ENCODE measurements at places on chromosomes 4 and X.

GRCh38 chrX:148037020-148037419 is 55.9 kb downstream of the FMR1NB start:
- DNase-seq: no peak

GRCh38 chr4:154946113-154946512 is 165.0 kb downstream of the RBM46 start:
- DNase-seq: no peak

- DNase-seq: no peak
Measured at GRCh38 chr4:168694667-168695066, 197.8 kb downstream of the PALLD start.

DNA sequence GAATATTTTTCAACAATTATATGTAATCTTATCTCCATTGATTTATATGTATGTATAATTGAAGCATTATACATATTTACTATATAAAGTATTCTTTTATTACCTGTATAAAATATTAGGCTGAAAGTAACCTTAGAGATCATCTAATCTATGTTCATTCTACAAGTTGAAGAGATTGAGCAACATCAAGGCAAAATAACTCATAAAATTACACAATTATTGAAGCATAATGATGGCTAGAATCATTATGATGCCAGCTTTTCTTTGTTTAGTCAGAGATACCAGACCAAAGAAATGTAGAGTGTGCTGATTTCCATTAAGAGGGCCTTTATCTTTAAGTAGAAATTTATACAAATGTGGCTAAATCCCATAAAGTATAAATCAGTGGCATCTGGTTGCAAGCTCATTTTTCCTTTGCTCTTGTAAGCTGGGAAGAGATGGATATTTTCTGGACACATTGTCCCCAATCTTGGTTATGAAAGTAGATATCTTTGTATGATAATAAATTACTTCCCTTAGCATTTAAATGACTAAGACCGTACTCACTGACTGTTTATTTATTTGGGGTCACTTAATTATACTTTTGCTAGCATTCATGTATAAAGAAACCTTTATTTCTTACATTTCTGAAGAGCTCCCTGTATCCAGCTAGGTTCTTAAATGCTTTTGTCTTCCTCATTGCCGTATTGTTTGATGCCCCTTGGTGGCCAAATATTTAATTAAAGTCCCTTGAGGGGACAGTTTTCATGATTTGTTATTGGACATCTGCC is 339.8 kb downstream of the PCDH7 start:
- no peak for DNase-seq

DNA sequence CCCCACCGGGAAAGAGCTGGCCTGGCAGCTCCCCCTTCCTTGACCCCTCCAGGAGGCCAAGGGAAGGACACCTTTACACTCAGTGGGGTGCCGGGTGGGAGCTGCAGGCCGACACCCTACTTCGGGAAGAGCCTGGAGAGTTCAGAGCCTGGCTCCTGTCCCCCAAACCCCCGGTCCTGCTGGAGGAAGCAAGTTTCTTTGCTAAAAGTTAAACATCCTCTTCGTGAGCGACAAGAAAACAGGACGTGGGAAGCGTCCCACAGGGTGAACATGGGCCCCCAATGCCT is 2.4 kb upstream of the FTSJ1 start:
- no peak for DNase-seq

GRCh38 chr4:30882995-30883675 is 163.0 kb downstream of the PCDH7 start:
- no peak for DNase-seq

- DNase-seq: no peak
Measured at GRCh38 chr4:125243789-125244397, 70.9 kb upstream of the FAT4 start.

GRCh38 chr4:27381815-27382214 is 521.2 kb downstream of the STIM2 start:
- DNase-seq: no peak

GRCh38 chr4:36243355-36244256 is 708 bp downstream of the ARAP2 start:
- DNase-seq: peak; percentile 54

- peak; percentile 9 for DNase-seq
Measured at GRCh38 chrX:41922431-41923151, 763 bp downstream of the CASK start.

DNA sequence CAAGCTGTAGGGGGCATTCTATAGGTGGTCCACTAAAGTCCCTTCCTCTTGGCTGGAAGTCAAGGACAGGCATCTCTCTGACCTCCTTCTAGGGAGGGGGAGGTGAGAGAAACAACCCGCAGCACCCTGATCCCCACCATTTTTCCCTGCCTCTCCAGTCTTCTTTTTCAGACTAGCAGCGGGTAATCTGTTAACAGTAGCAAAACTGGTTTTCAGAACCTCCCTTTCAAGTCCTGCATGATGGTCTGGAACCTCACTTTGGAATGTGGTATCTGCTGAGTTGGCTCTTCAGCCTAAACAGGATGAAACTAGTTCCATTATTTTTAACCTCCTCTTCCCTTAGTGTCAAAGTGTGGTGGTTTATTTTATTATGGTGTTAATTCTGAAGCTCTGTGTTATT is 196.0 kb downstream of the NWD2 start:
- no peak for DNase-seq

- peak; percentile 67 for DNase-seq
Measured at GRCh38 chrX:154372612-154373022, 1.8 kb downstream of the FLNA start.

- no peak for DNase-seq
Measured at GRCh38 chr4:7427831-7428260, 6.9 kb downstream of the PSAPL1 start.

DNA sequence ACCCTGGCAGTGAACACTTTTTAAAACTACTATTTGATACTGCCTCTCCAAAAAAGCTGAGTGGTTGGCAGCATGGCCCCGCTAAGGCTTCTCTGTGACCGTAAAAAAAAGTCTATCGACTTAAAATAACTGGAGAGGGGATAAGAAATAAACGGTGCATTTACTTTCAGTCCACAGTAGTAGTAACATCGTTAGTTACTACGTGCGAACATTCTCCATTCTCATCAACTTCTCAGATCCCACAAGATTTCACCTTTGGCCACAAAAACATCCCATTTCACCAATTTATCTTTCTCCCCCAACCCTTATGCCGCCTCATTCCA is 524 bp upstream of the EXOSC9 start:
- no peak for DNase-seq

DNA sequence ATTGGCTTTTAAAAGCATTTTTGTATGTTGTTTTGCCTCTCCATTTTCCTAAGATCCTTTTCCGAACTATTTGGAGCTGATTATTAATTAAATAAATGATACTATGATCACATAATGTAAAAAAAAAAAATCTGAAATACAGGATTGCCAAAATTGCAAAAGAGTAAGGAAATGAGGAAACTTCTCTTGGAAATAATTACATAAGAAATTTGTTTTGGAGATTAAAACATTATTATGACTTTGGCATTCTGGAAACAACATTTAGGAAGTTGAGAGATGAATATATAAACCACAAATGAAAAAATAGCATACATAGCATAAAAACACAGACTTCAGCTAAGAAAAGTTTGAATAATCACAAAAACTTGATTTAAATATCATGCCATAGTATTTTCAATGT is 33.5 kb downstream of the PF4 start:
- DNase-seq: no peak

DNA sequence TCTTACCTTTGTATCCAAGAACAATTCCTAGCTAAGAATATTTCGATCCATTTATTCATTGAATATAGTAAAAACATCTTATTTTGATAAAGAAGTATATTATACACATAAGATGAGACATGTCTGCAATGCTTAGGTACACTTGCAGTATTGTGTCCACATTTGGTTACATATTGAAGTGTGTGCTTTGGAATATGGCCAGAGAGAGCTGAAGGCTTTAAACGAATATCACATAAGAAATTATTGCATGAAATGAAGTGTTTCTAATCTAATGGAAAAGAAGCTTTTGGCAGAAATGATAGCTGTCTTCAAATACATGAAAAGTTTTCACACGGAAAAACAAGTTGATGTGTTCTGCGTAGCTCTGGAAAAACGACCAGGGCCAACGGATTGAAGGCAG is 516.1 kb upstream of the ZFP42 start:
- no peak for DNase-seq

DNA sequence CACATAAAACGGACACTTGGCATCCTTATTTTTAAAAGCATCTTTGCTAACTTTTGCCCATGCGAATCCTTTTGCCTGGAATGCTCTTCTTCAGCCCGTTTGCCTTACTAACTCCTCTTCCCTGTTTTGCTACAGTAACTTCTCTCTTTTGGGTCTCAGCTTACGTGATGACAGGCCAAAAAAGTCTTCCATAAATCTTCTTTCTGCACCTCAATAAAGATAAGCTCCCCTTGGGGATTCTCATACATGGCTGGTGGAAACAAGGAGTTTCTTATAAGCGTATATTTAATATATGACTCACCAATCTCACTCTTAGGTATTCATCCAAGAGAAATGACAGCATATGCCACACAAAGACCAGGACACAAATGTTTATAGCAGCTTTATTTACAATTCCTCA is 192.7 kb downstream of the RCHY1 start:
- DNase-seq: no peak

DNA sequence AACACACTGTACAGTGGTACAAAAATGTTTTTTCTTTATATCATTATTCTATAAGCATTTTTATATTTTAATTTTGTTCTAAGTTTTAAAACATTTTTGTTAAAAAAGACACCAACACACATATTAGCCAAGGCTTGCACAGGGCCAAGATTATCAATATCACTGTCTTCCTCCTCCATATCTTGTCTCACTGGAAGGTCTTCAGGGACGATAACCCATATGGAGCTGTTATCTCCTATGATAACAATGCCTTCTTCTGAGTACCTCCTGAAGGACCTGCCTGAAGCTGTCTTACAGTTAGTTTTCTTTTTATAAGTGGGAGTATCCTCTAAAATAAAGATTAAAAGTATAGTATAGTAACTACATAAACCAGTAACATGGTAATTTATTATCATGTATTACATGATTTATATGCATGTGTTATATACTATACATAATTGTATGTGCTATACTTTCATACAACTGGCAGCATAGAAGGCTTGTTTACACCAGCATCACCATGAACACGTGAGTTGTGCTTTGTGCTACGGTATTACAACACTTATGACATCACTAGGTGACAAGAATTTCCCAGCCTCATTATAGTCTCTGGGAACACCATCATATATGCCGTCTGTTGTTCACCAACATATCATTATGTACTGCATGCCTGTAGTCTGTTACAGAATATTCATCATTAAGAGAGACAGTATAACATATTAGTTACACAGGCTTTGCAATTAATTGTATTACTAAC is 90.7 kb downstream of the WDFY3 start:
- no peak for DNase-seq

DNA sequence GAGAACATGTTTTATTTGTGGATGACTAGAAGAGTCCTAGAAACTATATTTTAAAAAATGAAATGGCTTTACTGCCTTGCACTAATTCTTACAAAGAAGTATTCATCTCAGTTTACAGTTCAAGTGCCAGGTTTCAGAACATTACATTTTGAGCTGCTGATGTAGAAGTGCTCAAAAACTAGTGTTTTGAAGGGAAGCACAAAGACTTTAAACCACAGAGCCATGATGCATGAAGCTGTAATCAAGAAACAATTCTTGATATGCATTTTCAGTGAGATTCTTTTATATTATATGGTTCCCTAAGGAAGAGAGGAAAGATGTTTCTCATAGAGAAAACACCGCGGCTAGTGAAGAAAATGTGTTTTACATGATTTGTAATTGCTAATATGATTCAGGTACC is 1163.0 kb downstream of the RAPGEF2 start:
- DNase-seq: no peak

DNA sequence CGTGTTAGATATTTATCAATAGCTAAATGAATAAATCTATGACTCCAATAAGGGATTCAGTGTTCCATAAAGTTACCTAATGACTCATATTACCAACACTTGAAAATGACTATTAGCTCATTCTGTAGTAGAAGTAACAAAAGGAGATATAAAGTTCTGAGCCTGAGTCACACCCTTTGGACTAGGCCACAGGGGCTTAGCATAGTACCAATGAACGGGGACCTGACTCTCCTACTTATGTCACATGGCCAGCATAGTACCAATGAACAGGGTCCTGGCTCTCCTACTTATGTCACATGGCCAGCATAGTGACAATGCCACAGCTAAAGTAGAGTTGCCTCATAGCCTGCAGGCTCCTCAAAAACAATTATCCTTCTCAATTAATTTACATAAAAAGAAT is 43.7 kb downstream of the MAGEB16 start:
- no peak for DNase-seq

DNA sequence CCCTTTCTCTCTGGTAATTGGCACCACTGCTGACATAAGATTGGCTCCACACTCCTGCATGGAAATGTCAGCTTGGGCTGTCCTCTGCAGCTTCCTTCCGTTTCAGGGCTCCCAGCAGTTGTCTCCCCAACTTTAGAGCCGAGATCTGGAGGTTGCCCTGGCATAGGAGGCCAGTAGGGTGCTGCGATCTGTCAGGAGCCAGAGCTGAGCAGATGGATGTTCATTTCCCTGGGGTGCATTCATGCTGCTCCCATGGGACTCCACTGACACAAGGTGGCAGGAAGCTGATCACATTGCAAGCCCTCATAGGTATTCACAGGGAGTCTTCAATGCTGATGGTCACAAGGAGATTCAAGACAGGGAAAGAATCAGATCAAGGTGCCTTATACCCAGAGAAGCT is 116.6 kb upstream of the RAI2 start:
- no peak for DNase-seq

DNA sequence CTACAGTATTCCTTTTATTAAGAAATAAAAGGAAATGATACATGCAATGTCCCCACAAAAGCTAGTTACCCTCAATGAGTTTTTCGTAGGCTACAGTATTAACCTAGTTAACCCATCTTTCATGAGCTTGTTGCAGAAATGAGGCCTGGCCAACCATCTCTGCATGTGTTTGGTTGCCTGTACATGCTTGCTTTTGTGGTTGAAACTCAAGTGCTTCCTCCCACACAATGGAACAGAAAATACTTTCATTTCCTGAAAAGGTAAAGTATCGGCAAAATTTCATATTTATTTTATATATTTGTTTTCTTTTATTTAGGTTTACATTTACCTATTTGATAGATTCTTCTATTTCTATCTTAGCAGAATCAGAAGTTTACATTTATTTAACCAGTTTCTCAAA is 214.6 kb upstream of the FAM241A start:
- no peak for DNase-seq

Data from activated CD4-positive, alpha-beta T cell treated with anti-CD3 and anti-CD28 coated beads, Interleukin-10, Interleukin-2, amounts not matched to agents 100 ng/mL and 50 ng/mL, durations not matched to agents 16 hours and 8 hours (primary cell).